Esophagus muscularis mucosa (tissue), 4 donors: ENCODE measurements at places on chromosomes 11 and 22. TPM values are rescaled to one million over a fixed set of nuclear protein-coding genes. Genes with fewer than 3 reads are reported as not detected.

The LDHAL6A gene
- total RNA-seq: not detected

- no peak overlapping the region for H3K27ac ChIP-seq
- no peak for DNase-seq
- H3K4me1 ChIP-seq: peaks cover 27% of the 10 kb centered on the region
- no peaks in the 10 kb centered on the region for H3K27me3 ChIP-seq
- no peaks in the 10 kb centered on the region for H3K36me3 ChIP-seq
Measured at GRCh38 chr11:121449123-121449522, 3.0 kb upstream of the SORL1 start.

The NUDT22 gene
- 37.8 TPM for total RNA-seq

DNA sequence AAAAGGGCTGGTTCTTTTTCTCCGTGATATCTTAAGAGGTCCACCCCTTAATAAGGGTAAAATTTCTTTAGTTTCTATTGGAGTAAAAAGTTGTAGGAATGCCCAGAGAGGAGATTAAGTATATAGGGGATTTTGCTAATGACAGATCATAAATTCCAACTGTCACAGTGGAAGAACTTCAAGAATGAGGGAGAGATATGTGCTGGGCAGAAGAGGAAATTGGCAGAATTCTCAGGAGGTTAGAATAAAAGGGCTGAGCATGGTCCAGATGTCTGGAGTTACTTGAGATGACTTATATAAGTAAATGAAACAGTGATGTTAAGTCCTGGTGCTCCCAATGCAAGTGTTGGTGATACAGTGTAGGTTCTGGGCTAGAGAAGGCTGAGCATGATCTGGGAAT is 417.6 kb upstream of the ARHGAP42 start:
- H3K36me3 ChIP-seq: no peaks in the 10 kb centered on the region
- H3K27me3 ChIP-seq: no peaks in the 10 kb centered on the region
- H3K27ac ChIP-seq: no peak overlapping the region
- no peak overlapping the region for H3K4me3 ChIP-seq

DNA sequence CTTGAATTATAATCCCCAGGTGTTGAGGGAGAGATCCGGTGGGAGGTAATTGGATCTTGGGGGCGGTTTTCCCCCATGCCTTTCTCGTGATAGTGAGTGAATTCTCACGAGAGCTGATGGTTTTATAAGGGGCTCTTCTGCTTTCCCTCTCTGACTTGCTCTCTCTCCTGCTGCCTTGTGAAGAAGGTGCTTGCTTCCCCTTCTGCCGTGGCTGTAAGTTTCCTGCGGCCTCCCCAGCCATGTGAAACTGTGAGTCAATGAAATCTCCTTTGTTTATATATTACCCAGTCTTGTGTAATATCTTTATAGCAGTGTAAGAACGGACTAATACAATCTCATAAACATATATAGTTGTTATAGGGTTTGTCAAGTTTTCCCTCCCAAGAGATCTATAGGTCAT is 32.8 kb downstream of the KCNE3 start:
- H3K36me3 ChIP-seq: no peaks in the 10 kb centered on the region
- H3K4me1 ChIP-seq: no peaks in the 10 kb centered on the region
- DNase-seq: no peak

The TMEM45B gene
- not detected for total RNA-seq

DNA sequence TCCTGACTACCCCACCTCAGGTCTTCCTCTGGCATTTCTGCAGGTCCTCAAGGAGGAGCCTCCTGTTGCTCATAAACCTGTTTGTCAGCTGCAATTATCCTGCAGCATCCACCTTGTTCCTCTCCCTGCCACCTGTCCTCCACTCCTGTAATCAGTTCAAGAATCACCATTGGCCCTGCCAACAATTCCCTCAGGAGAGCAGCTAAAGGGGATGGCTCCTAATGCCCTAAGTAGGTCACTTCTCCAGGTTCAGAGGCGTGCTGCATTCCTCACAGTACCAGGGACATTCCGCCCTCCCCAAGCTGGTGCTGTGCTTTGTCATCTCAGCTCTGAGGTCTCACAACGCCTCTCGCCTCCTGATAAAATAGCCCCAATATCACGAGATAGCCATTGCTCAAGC is 2.1 kb downstream of the CLDN25 start:
- H3K4me1 ChIP-seq: peaks cover 12% of the 10 kb centered on the region
- no peak overlapping the region for H3K27ac ChIP-seq
- no peak overlapping the region for H3K4me3 ChIP-seq
- H3K27me3 ChIP-seq: no peaks in the 10 kb centered on the region
- no peak for DNase-seq

The KRTAP5-8 gene
- total RNA-seq: not detected

The PLEKHA7 gene
- 9.1 TPM for total RNA-seq

DNA sequence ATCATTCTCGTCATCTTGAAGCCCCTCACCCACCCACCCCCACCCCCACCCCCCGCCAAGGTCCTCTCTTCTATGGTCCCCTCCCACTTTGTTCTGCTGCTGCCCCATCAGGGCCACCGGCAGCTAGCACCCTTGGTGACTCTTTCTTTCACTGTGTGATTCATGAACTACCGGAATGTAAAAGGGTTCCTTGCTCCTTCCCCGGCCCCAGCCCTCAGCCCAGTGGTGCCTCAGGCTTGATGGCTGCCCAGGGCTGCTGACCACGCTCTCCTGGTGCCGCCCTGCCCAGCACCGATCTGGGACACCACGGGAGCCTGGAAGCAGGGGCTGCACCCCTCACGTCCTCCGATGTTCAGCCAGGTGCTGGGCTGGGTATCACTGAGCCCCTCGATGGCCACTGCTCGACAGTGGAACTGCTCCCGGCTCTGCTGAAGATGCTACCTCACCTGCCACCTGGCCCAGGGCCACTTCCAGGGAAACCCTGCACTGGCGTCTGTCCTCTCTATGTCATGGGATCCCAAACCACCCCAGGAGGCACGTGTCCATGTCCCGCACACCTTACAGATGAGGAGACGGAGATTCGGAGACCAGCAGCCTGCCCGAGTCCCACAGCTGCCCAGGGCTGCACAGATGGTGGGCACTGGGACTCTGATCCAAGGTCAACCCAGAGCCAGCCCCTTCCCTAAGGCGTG is 39.7 kb downstream of the IGLL5 start:
- H3K4me3 ChIP-seq: no peak overlapping the region
- H3K27ac ChIP-seq: no peak overlapping the region
- H3K4me1 ChIP-seq: no peaks in the 10 kb centered on the region
- peaks cover 59% of the 10 kb centered on the region for H3K27me3 ChIP-seq
- H3K36me3 ChIP-seq: no peaks in the 10 kb centered on the region

- peaks cover 8% of the 10 kb centered on the region for H3K4me1 ChIP-seq
- H3K36me3 ChIP-seq: no peaks in the 10 kb centered on the region
- DNase-seq: no peak
- H3K4me3 ChIP-seq: no peak overlapping the region
Measured at GRCh38 chr11:46302866-46303265, 25.4 kb downstream of the CREB3L1 start.

DNA sequence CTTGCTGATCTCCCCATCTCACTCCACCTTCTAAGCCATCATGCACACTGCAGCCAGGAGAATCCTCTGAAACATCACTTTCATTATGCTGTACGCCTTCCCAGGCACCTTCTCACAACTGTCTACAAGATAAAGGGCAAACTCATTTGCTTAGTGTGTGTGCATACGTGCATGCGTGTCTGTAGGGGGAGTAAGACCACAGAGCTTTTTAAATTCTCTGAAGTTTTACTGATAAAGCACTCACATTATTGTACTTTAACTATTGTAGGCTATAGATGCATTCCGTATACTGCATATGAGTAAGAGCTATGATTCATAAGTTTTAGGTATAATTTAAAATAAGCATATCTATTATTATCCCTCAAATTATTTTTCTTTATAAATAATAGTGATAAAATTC is 15.3 kb upstream of the ANKK1 start:
- no peak overlapping the region for H3K4me3 ChIP-seq
- no peak for DNase-seq
- no peaks in the 10 kb centered on the region for H3K4me1 ChIP-seq
- no peaks in the 10 kb centered on the region for H3K27me3 ChIP-seq

DNA sequence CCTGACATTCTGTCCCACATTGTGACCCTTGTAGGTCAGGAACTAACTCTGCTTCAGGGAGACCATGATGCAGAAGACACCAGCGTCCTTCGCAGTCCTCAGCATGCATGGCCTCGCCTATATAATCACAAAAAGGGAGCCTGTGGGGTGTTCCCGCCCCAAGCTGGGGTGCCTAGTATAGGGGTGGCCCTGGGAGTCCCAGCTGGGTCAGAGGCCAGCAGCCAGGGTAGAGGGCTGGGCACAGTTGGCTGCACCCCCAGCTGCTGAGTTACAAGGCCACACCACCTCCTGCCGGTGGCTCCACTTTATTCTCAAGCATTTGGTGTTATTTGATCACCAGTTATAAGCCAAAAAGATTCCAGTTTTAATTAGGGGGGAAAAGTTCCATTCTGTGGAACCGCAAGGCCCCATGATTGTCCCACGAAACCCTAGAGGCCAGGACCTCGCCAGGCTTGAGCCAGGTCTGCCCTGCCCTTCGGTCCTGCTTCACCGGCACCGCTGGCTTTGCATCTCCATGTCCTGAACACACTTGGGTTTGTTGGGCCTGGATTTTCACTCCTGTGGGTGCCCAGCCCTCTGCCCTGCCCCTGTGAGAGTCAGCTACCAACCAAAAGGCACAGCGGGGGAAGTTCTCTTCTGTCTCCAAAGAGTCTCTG is 15.0 kb upstream of the GNB1L start:
- no peaks in the 10 kb centered on the region for H3K36me3 ChIP-seq
- H3K27ac ChIP-seq: no peak overlapping the region

DNA sequence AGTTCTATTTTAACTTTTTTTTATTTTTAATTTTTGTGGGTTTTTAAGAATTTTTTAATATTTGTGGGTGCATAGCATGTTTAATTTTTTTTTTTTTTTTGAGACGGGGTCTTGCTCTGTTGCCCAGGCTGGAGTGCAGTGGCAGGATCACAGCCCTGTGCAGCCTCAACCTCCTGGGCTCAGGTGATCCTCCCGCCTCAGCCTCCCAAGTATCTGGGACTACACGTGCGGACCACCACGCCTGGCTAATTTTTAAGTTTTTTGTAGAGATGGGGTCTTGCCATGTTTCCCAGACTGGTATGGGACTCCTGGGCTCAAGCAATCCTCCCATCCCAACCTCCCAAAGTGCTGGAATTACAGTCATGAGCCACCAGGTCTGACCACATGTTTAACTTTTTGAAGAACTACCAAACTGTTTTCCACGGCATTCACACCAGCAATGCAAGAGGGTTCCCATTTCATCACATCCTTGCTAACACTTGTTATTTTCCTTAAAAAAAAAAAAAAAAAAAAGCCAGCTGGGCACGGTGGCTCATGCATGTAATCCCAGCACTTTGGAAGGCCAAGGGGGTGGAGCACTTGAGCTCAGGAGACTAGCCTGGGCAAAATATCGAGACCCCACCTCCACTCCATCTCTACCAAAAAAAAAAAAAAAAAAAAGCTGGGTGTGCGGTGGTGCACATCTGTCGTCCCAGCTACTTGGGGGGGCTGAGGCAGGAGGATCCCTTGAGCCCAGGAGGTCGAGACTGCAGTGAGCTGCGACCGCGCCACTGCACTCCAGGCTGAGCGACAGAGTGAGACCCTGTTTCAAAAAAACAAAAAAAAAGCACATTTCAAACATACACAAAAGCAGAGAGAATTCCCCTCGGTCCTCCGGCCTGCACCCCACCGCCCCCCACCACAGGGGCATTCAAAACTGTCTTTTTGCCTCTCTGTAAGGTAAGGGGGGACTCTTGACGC is 16.7 kb upstream of the TXNRD2 start:
- peak overlapping the region; percentile 73 for H3K27ac ChIP-seq
- DNase-seq: no peak
- H3K4me3 ChIP-seq: peak overlapping the region; percentile 42
- H3K36me3 ChIP-seq: peaks cover under 1% of the 10 kb centered on the region
- no peaks in the 10 kb centered on the region for H3K27me3 ChIP-seq

The TRIM49B gene
- not detected for total RNA-seq

- H3K27ac ChIP-seq: no peak within 1 kb of the TSS
- no peaks in the 10 kb centered on the region for H3K36me3 ChIP-seq
- peaks cover 18% of the 10 kb centered on the region for H3K4me1 ChIP-seq
- peak within 1 kb of the TSS; percentile 55 for H3K4me3 ChIP-seq
- no peak for DNase-seq
Measured at GRCh38 chr22:43923631-43924464, at the start of gene PNPLA3. Gene PNPLA3, plus strand, starts transcription at chr22:43923805. Its CDS starts 107 bp downstream, at chr22:43923912.

The CRYBB2 gene
- not detected for total RNA-seq

- H3K4me3 ChIP-seq: no peak overlapping the region
- H3K36me3 ChIP-seq: no peaks in the 10 kb centered on the region
- no peaks in the 10 kb centered on the region for H3K27me3 ChIP-seq
- DNase-seq: no peak
- peaks cover 50% of the 10 kb centered on the region for H3K4me1 ChIP-seq
- no peak overlapping the region for H3K27ac ChIP-seq
Measured at GRCh38 chr11:78313898-78314297, 103.7 kb downstream of the GAB2 start.

The CADM1 gene
- total RNA-seq: 10.6 TPM

DNA sequence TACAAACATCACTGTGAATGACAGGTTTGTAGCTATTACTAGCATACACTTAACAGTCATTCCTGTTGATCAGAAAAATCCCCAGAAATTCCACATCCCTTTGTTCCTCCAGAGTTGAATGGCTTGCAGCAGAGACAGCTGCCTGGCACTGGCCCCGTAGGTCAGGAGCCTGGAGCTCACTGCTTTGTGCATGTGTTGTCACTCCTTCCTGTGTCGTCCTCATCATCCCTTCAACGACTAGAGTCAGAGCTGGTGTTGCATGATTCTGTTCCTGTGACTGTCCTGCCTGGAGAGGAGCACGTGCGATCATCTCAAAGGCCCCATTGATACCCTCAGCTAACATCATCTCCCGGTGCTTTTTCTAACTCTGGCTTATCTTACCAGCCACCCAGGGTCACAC is 58.3 kb downstream of the LDLRAD3 start:
- H3K36me3 ChIP-seq: no peaks in the 10 kb centered on the region
- H3K27me3 ChIP-seq: no peaks in the 10 kb centered on the region
- no peak overlapping the region for H3K4me3 ChIP-seq
- H3K27ac ChIP-seq: no peak overlapping the region

DNA sequence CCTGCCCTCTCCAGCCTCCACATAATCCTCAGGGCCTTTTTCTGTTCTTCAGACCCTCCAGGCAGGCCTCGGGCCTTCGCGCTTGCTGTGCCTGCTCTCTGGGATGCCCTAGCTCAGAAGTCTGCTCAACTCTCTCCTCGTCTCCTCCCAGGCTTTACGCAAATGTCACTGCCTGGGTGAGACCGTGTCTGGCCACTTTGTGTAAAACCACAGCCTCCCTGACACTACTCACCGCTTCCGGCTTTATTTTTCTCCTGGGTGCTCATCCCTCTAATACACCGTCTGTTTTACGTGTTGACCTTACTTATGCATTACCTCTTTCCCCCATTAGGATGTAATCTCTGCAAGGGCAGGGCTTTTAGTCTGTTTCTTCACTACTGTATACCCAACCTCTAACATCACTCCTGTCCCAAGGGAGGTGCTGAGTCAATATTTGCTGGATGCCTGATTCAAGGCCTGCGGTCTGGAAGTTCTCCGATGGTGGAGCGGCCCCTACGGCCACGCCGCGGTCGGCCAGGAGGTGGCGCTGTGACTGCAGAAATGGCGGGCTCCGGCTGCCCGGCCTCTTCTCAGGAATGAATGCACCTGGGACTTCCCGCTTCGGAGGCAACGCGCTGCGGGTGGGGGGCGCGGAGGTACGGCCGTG is 58.2 kb upstream of the THY1 start:
- peak; percentile 97 for DNase-seq
- peak overlapping the region; percentile 12 for H3K4me3 ChIP-seq
- H3K4me1 ChIP-seq: peaks cover 9% of the 10 kb centered on the region
- peaks cover 7% of the 10 kb centered on the region for H3K27me3 ChIP-seq

The MRGPRX3 gene
- total RNA-seq: not detected

The ELMOD1 gene
- 1.7 TPM for total RNA-seq
